Daoy (cell line): ENCODE measurements at places on chromosomes 5 and 9.

DNA sequence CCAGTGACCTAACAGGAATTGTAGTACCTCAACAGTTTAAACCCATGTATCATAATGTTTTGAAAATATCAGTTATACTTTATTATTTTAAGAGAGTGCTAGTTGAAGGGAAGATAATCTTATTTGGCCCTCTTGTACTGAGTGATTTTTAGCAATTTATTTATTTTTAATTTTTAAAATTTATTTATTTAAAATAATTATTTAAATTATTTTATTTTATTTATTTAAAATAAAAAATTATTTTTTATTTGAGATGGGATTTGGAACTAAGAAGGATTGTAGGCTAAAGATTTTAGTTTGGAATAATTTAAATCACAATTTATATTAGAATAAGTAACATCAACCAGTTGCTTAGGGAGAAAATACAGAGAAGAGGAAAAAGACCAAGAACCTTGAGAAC is 54.2 kb downstream of the NAA35 start:
- DNase-seq, result no peak

- no peak for DNase-seq
Observed at GRCh38 chr5:139949710-139950109, 93.4 kb downstream of the NRG2 start.

GRCh38 chr5:74575741-74576538 is 64.6 kb downstream of the ENC1 start:
- DNase-seq, result peak; percentile 85

DNA sequence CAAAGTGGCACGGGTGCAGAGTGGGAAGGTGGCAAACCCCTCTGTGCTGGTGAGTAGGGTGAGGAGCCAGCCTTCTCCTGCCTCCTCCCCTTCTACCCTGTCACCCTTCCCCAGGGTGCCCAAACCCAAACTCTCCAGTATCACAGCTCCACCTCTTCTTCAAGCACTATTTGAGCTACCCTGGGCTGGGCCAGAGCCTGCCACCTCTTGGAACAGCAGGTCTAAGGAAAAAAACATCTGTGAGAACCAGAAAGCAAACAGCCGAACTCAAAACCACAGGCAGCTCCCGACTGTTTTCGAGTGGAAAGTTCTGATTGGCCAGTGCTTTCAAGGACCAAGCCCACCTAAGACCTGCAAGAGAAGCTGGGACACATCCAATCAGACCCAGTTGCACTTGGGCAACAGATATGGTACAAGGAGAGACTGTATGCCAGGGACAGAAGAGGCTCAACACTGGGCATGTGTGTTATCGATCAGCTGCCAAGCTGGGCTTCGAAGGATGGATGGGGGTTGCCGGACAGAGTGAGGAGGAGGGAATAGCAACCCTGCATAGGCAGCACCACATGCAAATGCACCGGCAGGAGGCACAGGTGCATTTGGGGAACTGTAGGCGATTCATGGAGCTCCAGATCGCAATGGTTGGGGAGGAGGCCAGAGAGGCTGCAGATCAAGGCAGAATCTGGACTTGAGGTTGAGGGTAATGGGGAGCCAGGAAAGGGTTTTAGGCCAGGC is 19.7 kb downstream of the ACSL6 start:
- no peak for DNase-seq

DNA sequence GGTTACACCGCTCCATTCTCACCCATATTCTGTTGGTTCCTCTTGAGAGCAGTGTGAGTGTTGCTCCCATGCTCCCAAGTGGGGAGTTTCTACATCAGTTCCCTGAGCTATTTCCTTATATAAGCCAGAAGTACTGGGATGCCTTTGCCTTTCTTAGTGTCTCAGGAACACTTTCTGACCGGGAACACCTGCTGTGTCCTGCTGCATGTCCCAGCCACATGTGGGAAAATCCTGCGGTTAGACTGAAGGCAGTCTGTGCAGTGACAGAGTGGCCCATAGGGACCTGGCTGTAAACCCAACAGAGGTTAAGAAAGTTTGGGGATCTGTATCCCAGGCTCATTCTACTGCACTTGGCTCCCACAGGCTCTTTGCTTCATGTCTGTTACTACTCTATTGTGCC is 126.0 kb downstream of the EGFLAM start:
- DNase-seq, result no peak

GRCh38 chr9:19145881-19146280 is 18.6 kb upstream of the PLIN2 start:
- DNase-seq, result no peak

DNA sequence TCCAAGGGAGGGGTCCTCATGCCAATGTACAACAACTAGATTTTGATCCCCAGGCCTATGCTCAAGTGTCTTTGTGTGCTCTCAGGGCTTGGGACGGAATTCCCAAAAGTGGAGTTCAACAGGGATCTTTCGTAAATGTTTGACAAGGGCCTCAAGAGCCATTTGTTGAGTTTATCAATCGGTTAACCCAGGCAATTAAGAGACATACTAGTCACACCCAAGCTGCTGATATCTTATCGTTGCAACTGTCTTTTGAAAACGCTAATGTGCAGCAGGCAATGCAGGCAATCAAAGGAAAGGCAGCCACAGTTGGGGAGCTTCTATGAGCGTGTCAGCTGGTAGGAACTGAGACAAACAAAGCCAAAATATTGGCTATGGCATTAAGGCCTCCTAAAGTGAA is 161.2 kb downstream of the CPLANE1 start:
- DNase-seq, result no peak

DNA sequence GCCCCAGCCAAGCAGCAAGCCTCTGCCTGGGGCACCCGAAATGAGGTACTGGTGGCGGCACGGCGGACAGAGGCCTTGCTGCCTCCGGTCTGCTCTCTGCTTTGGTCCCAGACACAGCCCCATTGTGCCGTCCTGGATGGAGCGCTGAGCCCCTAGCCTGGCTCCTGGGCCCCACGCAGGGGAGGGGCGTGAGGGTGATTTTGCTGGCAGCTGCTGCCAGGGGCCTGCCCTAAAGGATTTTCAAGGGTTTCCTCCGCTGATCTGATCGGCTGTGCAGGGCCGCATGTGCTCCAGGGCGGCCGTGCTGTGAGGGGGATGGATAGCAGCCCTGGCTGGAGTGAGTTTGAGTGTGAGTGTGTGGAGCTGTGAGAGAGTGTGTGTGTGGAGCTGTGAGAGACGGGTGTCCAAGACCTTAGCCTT is 1.3 kb downstream of the GPSM1 start:
- DNase-seq, result no peak

- DNase-seq, result no peak
Observed at GRCh38 chr5:39205550-39205949, 13.8 kb downstream of the FYB1 start.

- DNase-seq, result no peak
Observed at GRCh38 chr9:90880669-90881068, 79.0 kb downstream of the SYK start.

- peak; percentile 75 for DNase-seq
Observed at GRCh38 chr9:706606-707459, 134.7 kb upstream of the DMRT1 start.

- DNase-seq, result peak; percentile 88
Observed at GRCh38 chr5:10632110-10632761, 68.4 kb downstream of the ANKRD33B start.

- no peak for DNase-seq
Observed at GRCh38 chr5:132853790-132854189, 12.5 kb downstream of the GDF9 start.

DNA sequence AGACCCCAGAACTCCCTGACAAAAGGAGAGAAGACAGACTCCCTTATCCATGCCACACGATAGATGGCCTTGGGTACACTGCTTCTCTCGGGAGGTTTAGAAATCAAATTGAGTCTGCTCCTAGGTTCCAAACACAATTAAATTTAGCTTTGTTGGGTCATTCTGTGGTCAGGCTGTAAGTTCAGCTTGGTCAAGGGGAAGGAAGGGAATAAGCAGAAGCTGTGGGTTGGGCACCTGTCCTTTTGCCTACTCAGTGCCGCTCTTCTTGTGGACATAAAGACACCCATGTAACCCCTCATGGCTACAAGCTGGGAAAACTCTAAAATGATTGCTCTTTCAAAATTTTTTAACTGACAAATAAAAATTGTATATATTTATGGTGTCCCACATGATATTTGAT is 19.1 kb upstream of the AK3 start:
- DNase-seq, result no peak

DNA sequence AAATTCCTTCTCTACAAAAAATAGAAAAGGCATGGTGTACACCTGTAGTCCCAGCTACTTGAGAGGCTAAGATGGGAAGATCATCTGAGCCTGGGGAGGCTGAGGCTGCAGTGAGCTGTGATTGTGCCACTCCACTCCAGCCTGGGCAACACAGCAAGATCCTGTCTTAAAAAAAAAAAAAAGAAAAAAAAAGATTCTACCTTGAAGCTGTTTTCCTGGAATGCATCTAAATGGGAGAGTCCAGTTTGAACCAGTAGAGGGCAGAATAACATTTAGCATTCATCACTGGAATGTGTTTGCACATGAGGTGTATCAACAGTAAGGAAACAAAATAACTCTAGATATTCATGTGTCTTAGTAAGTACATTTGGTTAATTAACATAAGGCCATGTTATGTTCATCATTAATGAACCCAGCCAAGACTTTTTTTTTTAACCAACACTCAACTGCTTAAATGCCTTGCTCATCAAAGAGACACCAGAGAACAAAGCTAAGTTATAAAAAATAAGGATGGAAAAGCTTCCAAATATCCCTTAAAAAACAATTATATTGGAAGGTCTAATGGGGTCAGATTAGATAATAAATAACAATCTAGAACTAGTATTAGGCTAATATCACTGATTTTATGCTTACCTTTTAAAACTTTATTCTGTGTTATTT is 16.1 kb downstream of the IFNE start:
- DNase-seq, result no peak

DNA sequence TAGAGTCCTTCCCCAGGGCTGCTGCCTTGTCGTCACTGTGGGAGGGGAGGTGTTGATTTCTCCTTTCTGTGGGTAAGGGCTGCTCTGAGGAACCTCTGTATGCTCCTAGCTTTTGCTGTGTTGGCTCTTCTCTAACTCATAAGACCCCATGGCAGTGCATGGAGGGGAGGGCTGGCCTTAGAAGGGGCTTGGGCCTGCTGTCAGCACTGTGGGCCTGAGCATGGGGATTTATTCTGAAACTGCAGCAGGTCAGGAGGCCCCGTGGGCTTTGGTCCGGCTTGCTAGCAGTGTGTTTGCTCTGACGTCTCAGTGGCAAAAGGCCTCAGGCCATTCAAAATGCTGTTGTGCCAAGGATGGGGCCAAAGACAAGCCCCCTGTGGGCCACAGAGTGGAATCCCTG is 6.8 kb downstream of the FGF18 start:
- no peak for DNase-seq

DNA sequence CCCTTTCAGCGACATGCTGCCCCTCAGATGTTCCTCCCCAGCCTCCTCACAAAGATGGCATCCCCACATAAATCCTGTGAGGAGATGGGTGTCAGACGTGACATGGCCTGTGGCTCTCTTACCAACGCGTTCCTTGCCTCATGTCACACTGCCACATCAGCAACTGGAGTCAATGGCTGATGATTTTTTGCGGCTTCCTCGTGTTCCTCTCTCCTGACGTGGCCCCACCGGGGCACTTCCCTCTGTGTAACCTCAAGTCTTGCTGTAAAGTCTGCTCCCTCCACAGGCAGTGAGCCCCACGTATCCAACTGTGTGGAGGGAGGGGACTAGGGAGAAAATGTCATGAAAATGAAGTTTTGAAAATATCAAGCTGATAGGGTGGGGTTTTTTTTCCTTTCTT is 53.2 kb upstream of the SHISAL2B start:
- peak; percentile 12 for DNase-seq

DNA sequence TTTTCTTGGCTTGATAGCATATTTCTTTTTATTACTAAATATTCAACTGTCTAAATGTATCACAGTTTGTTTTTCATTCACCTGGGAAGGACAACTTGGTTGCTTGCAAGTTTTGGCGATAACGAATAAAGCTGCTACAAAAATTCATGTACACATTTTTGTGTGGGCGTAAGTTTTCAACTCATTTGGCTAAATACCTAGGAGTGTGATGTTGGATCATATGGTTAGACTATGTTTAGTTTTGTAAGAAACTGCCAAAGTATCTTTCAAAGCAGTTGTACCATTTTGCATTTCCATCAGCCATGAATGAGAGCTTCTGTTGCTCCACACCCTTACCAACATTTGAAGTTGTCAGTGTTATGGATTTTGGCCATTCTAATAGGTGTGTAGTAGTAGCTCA is 428.0 kb downstream of the ACTL7B start:
- no peak for DNase-seq

DNA sequence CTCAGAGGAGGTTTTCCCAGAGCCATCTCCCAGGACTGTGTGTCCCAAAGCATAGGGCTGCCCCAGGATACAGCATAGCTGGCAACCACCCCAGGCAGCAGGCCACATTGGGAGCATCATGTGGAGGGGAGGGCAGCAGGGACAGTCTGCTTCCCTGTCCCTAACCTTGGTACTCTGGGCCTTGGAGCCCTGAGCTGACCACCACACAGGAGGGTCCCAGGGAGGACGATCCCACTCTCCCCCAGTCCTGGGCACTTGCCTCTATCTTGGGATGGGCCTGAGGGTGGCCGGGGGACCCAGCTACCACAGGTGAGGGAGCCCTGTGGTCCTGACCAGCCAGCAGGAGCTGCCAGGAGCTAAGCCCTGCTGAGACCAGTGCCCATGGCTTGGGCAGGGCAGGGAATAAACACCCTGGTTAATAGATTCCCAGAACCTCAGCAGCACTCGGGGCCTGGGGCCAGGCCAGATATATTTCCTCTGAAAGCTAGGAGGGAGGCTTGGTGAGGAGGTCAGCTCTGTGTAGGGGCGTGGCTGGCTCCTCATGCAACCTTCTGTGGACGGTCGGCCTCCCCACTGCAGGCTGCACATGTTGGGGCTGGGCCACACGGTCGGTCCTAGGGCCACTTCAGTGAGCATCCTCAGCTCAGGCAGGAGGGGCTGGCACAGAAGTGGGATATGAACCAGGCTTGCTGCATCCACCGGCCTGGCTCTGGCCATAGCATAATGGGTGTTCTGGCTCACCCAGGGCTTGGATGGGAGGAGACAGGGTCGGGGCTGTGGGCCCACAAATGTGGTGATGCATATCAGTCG is 4.2 kb downstream of the NINJ1 start:
- DNase-seq, result no peak

DNA sequence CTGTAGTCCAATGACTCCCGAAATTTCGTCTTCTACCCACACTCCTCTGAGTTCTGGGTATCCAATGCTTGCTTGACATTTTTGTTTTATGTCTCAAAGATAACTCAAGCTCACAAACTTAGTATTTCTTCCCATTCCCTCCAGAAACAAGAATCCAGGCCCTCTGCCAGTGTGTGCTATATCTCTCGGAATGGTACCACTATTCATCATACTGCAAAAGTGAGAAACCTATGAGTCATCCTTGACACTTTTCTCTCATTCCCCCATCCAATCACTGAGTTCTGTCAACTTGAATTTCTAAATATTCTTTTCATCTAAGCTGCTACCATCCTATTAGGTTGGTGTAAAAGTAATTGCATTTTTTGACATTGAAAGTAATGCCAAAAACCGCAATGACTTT is 9.8 kb downstream of the SLC12A2 start:
- DNase-seq, result no peak

GRCh38 chr5:176994460-176995121 is 12.0 kb downstream of the UIMC1 start:
- no peak for DNase-seq

DNA sequence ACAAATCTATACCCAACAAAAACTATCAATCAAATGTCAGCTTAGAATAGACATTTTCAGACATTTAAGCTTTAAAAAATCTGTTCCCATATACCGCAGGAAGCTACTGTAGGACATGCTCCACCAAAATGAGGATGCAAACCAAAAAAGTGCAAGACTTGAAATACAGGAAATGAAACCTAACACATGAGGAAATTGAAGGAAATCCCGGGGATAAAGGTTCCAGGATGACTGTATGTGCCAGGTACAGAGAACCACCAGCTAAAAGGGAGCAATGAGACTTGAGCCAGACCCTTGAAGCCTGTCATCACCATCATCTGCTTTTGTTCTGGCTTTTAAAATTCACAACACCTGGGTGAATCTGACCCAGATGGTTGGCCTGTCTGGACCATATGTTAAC is 21.4 kb downstream of the DIAPH1 start:
- DNase-seq, result no peak
